ENCODE measurements at places on chromosomes 11 and 22.

DNA sequence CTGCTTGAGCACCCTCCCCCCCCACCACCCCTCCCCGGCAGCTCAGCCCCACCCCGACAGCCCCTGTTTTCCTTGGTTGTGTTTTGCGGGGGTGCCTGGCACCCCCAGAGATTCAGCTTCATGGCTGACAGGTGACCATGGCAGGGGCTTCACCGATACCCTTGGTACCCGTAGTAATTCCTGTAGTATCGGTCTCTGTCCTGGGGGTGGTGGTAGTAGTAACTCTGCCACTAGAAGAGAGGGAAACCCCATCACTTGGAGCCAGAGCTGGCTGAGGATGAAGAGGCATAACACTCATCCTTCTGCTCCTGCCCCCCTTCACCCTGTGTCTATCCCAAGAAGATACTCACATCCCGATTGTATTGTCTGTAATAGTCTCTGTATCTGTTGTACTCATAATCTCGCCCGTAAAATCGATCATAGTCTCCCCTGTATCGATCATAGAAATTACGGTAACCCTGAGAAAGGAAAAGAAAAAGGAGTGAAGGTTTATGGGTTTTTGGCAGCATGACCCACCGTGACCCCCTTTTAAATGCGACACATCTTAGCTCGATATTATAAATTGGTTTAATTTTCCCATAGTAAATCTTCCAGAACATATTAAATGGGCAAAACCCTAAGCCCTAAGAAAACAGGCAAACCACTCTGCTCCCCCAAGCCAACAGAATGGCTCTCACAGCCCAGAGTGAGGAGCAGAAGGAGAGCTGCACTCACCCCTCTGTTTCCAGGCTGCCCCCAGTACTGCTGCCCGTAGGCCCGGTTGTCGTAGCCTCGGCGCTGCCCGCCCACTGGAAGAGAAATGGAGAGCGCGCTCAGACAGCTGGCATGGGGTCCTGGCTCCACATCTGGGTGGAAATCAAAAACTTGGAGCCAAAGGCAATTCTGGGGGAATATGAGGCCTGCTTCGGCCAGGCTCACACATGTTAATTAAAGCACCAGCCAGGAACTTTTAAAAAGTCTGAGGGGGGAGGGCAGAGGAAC is 8.0 kb downstream of the GNG3 start:
- DNase-seq: peak; percentile 72

GRCh38 chr11:76659672-76660532 is 10.6 kb downstream of the LRRC32 start:
- peak; percentile 83 for DNase-seq

DNA sequence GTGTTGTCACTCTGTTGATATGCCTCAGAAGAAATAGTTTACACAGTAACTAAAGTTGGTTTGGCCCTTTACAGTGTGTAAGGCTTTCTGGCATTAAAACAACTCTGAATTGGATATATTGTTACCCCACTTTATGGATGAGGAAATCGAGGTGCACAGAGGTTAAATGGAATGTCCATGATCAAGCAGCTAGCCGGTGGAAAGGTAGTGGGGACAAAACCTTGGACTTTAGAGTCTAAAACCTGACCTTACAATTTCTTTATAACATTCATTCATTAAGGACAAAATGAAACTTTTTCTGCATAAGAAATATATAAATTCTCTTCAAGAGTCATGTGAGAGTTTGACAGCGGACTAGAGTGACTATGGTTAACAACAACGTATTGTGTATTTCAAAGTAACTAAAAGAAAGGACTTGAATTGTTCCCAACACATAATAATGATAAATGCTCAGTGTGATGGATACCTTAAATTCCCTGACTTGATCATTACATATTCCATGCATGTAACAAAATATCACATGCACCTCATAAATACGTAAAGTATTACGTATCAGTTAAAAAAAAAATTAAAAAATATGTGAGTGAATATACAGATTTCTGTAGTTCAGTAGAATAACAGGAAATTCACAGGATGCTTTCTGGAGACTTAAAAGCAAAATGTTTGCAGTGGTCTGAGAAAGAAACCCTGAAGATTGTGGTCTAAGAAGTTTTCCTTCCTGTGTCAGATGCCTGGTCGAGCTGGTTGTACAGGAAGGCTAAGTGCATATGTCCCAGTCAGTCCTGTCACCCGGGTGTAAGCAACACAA is 51.0 kb downstream of the TEAD1 start:
- no peak for DNase-seq

- no peak for DNase-seq
Observed at GRCh38 chr11:61787928-61788491, 4.4 kb downstream of the TMEM258 start.

GRCh38 chr11:125454047-125454446 is 42.0 kb downstream of the FEZ1 start:
- DNase-seq: no peak

DNA sequence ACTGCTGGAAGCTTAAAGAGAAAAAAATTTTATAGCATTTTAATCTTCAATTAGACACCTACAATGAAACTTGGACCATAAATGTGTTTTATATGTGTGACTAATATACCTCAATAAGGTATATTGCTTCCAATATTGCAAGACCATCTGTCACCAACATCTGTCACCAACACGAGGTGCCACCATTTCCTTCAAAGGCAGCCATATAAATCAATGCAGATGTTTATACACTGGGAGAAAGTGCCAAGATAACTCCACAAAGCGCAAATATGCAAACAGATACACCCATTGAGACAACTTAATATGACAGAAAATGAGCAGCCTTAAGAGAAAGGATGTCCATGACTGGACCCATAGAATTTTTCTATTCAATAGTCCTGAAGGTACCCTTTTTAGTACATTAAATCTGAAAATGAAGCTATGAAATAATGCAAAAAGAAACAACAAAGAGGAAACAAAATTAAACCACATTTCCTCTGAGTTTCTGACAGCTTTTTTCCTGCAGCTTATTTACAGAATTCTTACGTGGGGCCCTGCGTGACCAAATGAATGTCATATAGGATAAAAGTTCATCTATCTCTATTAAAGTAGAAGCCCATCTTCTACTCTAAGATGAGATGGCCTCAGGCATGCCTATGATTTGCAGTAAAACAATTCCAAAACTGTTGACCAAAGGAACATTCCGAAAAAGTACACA is 12.5 kb downstream of the MPZL3 start:
- DNase-seq: no peak

GRCh38 chr11:86795949-86796348 is 4.4 kb upstream of the PRSS23 start:
- DNase-seq: no peak

- DNase-seq: no peak
Observed at GRCh38 chr11:14042686-14043465, 80.4 kb downstream of the SPON1 start.

DNA sequence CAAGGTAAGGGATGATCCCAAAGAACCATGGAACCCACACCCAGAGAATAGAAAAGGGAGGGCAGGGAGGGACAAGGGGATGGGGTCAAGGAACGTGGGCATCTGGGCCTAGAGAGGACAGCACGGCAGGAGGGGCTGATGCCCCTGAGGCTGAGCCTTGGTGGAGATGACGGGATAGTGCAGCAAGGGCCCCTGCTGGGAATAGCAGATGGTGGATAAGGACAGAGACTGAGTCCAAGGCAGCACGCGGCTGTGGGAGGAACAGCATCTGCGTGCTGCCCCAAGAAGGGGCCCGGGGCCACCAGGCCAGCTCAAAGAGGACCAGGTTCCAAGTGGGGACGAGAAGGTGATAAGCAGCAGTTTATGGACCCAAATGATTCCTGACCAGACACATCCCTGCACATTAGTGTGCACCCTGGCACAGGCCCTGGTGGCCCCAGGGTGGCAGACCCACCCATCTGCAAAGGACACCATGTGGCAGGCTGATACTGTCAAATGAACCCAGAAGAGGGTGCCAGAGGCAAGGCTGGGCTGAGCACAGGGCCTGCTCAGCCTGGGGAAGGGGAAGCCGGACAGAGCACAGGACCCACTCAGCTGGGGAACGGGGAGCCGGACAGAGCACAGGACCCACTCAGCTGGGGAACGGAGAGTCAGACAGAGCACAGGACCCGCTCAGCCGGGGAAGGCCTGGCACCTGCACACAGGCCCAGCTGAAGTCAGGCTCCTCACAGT is 12.8 kb upstream of the TESMIN start:
- DNase-seq: no peak

DNA sequence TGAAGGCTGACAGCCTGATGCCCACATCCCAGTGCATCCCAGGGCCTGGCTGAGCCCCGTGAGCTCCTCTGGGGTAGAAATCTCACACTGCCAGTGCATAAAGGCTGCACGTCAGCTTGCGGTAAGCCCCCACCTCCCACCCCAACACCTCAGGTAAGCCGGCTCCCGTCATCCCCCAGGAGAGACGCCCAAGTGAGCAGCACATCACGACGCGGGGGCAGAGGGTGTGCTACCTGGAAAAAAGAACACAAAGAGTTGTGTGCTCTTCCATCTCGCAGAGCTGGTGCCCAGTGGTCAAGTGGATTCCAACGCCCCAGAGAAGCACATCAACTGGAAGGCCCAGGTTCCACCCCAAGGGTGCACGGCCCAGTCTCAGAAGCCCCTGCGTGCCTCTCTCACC is 50.0 kb downstream of the IGSF9B start:
- DNase-seq: peak; percentile 70

GRCh38 chr11:7690648-7691047 is 15.6 kb downstream of the OVCH2 start:
- no peak for DNase-seq

DNA sequence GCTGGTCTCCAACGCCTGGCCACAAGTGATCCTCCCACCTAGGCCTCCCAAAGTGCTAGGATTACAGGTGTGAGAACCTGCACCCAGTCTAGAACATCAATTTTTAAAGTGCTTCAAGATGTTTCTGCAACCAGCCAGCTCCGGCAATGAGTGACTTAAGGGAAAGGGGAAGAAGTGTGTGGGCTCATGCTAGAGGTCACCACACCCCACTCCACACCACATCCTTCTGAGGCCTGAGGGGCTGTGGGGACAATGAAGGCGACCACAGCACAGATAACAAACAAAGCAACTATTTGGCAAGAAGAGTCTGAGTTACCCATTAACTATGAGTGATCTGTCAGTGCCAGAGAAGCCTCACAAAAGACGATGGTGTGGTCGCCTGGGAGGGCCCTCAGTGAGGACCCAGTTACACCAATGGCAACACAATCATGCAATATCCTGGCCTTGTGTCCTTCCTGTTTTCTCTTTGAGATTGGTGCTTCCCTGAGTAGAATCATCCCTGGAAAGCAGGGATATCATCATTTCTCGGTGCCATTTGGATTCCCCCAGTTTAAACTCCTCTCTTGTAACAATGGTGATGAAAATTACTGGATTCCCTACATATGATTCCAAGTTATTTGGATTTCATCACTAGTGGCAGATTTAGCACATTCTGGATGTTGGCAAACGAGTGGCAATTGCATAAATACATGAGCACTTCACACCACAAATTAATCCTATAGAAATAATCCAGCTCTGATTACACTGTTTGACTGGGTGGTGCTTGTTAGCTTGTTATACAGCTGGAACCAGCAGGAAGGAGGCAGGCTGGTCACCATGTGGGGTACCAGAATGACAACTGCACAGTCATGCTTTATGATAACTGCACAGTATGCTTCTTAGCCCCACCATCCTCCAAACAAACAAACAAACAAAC is 18.4 kb downstream of the ABTB2 start:
- no peak for DNase-seq

GRCh38 chr11:128862908-128863660 is 4.0 kb downstream of the KCNJ1 start:
- no peak for DNase-seq

DNA sequence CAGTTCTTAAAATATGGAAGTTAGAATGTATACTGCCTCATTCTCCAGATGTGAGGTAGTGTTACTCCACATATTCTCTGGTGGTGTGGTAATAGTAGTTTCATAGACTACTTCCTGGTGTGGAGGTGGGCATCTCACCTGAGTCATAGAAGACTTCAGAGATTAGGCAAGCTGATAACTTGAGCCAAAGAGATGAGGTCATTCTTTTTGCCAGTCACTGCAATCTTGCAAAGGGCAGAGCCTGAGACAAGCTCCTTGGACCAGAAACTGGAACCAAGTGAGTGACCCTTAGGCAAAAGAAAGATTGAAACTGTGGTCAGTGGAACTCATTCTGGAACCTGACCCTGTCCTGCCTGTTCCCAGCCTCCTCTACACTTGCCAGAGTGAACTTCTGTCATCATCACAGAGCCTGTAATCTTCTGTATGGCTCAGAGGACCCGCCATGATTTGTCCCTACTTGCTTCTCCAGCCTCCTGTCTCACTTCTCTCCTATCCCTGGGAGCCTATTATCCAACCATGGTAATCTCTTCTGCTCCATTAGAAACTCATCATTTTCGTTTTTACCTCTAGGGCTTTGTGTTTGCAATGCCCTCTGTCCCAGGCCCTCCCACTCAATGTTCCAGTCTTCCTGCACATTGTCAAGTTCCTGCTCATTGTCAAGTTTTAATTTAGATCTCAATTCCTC is 10.6 kb upstream of the CCDC83 start:
- no peak for DNase-seq

DNA sequence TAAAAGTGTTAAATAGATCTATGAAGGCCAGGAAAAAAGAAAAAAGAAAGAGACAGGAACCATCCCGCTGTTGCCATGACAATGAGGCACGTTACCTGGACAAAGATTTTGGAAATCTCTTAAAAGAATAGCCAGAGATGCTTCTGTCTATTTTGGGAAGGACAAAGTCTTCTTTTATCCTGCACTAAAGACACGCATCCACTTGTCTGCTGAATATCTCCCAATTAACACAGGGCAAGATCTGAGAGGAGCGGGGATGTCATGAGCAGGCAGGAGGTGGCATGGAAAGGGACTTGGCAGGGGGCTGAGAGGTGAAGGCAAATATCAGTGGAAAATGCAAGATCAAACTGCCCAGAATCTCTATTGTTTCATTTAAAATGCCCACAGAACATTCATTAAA is 153.8 kb upstream of the BLID start:
- no peak for DNase-seq

GRCh38 chr11:106888386-106888785 is 129.9 kb downstream of the GUCY1A2 start:
- DNase-seq: no peak

DNA sequence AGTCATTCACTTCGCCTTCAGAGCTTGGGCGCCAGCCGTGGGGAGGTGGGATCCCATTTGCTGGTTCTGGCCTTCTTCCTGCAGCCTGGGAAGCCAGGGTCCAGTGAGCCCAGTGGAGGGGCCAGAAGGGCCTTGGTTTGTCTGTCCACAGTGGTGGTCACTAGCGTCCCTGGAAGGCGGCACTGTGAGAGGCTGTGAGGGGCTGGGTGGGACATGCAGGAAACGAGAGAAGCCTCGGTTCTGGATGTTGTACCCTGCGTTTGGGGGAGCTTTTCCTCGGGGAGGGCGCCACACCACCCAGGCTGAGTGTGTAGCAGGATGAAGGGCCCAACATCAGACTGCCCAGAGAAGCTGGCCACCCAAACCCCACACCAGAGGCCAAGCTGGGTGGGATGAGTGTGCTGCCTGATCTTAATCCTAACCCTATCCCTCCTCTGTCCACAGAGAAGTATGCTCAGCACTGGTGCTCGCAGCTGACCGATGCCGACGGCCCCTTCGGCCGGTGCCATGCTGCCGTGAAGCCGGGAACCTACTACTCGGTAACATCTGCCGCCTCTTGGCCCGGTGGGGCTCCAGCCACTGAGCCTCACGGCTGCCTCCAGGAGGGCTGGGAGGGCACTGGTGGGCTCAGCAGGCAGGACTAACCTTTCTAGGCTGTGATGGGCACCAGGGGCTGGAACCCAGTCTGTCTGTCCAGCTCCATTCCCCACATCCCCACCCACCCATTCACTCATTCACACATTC is 14.4 kb downstream of the MUC5AC start:
- DNase-seq: peak; percentile 62

GRCh38 chr11:113626736-113627135 is 79.4 kb downstream of the TMPRSS5 start:
- no peak for DNase-seq
